ENCODE measurements at places on chromosomes 12 and 14. TPM values are rescaled to one million over a fixed set of nuclear protein-coding genes. Genes with fewer than 3 reads are reported as not detected.

Gene C12orf54
- 1.9 TPM for total RNA-seq

Gene KRT6B
- total RNA-seq: 3.3 TPM

Gene RAPGEF3
- total RNA-seq: 3.4 TPM

Gene ESPL1
- total RNA-seq: 12.1 TPM

Gene CPNE6
- total RNA-seq: not detected

Gene TMEM233
- not detected for total RNA-seq

DNA sequence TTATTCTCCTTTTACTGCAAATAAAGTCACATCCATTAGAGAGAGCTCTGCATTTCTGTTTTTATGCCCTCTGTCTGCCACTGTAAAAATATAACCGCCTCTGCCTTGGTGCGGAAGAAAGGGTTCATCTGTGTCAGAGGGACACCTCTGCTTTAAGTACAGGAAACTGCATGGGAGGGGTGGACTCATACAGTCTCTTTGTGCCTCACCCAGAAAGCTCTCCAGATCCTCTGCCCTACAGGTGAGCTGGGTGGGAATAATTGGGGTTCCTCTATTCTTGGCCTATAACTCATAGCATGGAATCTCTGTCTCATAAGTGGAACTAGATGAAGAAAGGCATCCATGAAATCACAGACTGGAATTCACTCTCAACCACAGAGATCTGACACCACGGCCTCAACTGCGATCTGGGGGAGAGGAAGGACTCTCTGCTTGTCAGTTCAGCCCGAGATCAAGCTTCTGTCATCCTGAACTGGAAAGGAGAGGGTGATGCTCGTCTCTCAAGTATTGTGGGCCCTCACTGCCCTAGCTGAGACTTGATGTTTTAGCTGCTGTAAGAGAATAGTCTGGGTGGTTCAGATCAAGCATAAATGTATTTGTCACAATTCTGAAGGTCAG is 702.3 kb downstream of the TMEM121 start:
- H3K36me3 ChIP-seq: peaks cover 6% of the 10 kb centered on the region
- peaks cover 71% of the 10 kb centered on the region for H3K27me3 ChIP-seq

DNA sequence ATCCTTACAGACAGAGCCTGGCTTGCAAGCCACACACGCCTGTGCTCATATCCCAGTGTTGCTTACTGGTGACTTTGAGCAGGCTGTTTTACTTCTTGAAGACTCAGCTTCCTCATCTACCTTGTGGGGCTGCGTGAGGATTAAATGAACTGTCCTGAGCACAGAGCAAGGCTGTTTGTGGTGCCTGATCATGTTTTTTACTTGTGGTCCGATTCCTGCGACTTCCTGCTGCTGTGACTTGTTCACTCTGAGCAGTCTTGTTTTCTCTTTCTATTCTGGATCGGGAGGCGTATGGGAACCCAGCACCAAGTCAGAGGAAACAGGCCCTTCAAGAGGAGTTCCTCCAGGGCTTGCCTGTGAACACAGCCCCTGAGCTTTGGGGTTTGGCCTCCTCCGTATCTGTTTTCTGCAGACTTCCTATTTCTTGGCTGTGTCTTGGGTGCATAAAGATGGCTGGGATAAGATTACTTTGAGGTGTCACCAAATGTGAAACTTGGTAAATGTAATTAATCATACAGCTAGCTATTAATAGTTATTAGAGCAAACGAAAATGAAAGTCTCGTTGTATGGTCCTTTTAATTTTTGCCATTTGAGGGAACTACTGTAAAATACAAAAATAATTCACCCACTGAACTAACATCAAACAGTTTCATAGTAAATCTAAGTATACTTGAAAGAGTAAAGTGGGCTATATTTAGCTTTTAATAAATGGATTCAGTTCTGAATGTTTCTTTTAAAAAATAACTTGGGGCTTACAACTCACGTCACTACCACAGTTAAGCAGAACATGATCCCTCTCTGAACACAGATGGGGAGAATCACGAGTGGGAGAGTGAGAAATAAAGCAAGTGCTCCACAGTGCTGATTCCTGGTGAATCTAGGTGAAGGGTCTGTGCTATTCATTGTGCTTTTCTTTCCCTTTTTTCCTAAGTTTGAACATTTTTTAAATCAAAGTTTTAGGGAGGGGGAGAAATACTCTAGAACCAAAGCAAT is 251.5 kb downstream of the FOXN3 start:
- no peaks in the 10 kb centered on the region for H3K27me3 ChIP-seq
- peaks cover 9% of the 10 kb centered on the region for H3K36me3 ChIP-seq
- no peak for DNase-seq

DNA sequence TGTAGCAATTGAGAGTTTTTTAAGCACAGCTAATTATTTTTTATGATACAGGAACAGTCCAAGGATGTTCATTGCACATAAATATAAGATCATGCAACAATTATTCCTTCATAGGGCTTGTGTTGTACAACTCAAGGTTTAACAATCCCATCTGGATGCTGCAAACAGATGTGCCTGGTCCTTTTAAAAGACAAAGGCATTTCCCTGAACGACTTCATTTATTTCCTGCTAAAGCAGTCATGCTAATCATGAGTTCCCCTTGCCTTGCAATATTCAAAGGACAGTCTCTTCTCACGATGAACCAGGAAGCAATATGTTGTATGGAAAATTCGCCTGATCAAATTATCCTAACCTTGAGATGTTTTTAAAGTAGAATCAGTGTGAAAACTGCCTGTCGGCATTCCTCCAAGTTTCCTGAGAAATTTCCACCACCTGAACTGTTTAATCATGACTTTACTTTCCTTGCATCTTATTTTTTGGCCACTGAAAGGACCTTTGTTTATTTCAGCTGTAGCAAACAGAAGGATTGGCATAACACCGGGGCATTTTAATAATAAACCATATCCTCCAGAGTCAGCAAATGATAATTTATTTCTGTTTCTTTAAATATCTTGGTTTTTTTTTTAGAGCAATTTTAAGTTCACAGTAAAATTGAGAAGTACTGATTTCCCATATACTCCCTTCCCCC is 33.9 kb upstream of the TSPAN8 start:
- H3K4me1 ChIP-seq: no peaks in the 10 kb centered on the region
- no peak overlapping the region for H3K27ac ChIP-seq
- no peak for DNase-seq
- no peaks in the 10 kb centered on the region for H3K36me3 ChIP-seq
- no peaks in the 10 kb centered on the region for H3K27me3 ChIP-seq
- no peak overlapping the region for H3K4me3 ChIP-seq

- no peak overlapping the region for H3K27ac ChIP-seq
- no peaks in the 10 kb centered on the region for H3K36me3 ChIP-seq
- H3K27me3 ChIP-seq: peaks cover 73% of the 10 kb centered on the region
- no peak overlapping the region for H3K4me3 ChIP-seq
Observed at GRCh38 chr14:24673059-24673458, 39.1 kb upstream of the GZMB start.

DNA sequence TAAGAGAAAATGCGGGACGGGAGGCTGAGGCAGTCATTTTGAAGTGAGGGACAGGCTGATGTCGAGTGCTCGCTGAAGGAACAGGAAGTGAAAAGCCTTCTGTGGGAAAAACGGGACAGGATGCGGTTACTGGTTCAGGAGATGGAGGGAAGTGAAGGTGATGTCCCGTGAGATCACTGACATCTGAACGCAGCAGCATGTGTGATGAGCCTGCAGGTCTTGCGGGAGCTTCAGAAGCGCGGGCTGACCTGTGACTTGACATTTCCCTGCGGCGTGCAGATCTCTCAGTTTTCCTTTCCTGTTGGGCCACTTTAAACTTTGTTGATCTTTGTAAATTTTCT is 77.8 kb downstream of the DDX51 start:
- H3K4me3 ChIP-seq: no peak overlapping the region
- H3K27ac ChIP-seq: no peak overlapping the region

DNA sequence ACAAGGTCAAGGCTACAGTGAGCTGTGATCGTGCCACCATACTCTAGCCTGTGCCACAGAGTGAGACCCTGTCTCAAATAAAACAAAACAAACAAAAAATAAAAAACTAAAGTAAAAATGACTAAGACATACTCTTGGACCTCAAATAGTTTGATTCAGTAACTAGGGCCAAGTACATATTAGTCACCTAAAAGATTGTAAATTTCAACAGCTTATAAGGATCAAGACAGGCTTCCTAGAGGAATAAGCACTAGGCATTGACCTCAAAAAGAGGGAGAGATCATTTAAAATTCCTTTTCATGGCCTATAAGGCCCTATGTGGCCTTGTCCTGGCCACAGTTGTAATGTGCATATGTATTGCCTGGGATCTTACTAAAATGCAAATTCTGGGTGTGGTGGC is 46.0 kb upstream of the CHST11 start:
- H3K27me3 ChIP-seq: no peaks in the 10 kb centered on the region
- H3K27ac ChIP-seq: no peak overlapping the region
- no peak overlapping the region for H3K4me3 ChIP-seq
- no peak for DNase-seq
- H3K36me3 ChIP-seq: no peaks in the 10 kb centered on the region

- H3K4me3 ChIP-seq: no peak overlapping the region
- H3K27ac ChIP-seq: no peak overlapping the region
- H3K4me1 ChIP-seq: no peaks in the 10 kb centered on the region
Observed at GRCh38 chr14:106037380-106037779, 511.0 kb downstream of the TMEM121 start.

All from MCF 10A (cell line).